ENCODE measurements at places on chromosomes 2 and 18. TPM values are rescaled to one million over a fixed set of nuclear protein-coding genes. Genes with fewer than 3 reads are reported as not detected.

- no peak for DNase-seq
- no peaks in the 10 kb centered on the region for H3K27me3 ChIP-seq
- no peak overlapping the region for H3K27ac ChIP-seq
- H3K36me3 ChIP-seq = no peaks in the 10 kb centered on the region
- H3K4me1 ChIP-seq = peaks cover 2% of the 10 kb centered on the region
Observed at GRCh38 chr2:56021136-56021474, 97.5 kb upstream of the EFEMP1 start.

FRZB gene
- total RNA-seq = 1.5 TPM

GRCh38 chr2:201906777-201907562 lies 100.6 kb downstream of the CDK15 start:
- no peaks in the 10 kb centered on the region for H3K36me3 ChIP-seq
- no peaks in the 10 kb centered on the region for H3K27me3 ChIP-seq
- H3K4me1 ChIP-seq = peaks cover 57% of the 10 kb centered on the region
- DNase-seq = no peak

DNA sequence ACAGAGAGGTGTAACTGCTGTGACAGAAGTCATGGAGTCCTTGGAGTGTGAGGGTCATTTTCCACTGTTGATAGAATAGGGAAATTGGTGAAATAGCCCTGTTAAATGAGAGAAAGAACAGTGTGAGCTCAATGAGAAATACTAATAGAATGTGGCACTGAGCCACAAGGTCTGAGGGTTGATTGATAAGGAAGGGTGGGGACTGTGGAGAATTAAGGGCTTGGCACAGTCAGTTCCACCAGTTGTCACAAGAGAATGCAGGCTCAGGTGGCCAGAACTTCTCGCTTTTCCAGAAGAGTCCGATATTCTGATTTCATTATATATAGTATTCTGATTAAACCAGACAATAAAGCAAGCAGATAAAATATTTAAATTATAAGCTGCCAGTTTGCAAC lies 9.1 kb upstream of the IL1RN start:
- H3K4me3 ChIP-seq = no peak overlapping the region
- H3K36me3 ChIP-seq = no peaks in the 10 kb centered on the region
- H3K27ac ChIP-seq = no peak overlapping the region
- DNase-seq = no peak
- no peaks in the 10 kb centered on the region for H3K4me1 ChIP-seq

MEP1B gene
- not detected for total RNA-seq

DNA sequence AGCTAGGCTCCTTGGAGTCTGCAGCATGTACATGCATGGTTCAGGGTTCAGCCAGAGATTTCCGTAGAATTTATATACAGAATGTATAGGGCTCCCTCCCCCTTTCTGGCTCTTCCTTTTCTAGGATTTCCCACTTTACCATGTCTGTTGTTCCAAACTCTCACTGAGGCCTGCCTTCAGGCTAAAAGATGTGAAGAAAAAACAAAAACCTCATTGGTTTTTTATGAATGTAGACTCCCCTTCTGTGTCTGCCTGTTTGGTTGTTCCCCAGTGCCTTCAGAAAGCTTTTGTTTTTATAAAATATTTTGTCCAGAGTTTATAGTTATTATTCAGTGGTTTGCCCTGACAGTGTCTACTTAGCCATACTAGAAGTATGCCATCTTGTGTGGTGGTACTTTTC lies 3.6 kb downstream of the NDUFV2 start:
- no peaks in the 10 kb centered on the region for H3K36me3 ChIP-seq
- H3K4me1 ChIP-seq = peaks cover 74% of the 10 kb centered on the region
- peak overlapping the region; percentile 90 for H3K27ac ChIP-seq
- H3K27me3 ChIP-seq = no peaks in the 10 kb centered on the region

GCG gene
- total RNA-seq = 0.14 TPM

PROKR1 gene
- total RNA-seq = 4.4 TPM

- peaks cover 28% of the 10 kb centered on the region for H3K4me1 ChIP-seq
- peak overlapping the region; percentile 85 for H3K27ac ChIP-seq
- no peaks in the 10 kb centered on the region for H3K36me3 ChIP-seq
- no peak overlapping the region for H3K4me3 ChIP-seq
- no peaks in the 10 kb centered on the region for H3K27me3 ChIP-seq
Observed at GRCh38 chr18:46184727-46185126, 80.5 kb downstream of the HAUS1 start.

GRCh38 chr2:52113338-52113737 lies 1081.4 kb upstream of the NRXN1 start:
- H3K36me3 ChIP-seq = peaks cover 12% of the 10 kb centered on the region
- H3K4me3 ChIP-seq = no peak overlapping the region
- H3K27me3 ChIP-seq = no peaks in the 10 kb centered on the region
- DNase-seq = no peak
- H3K4me1 ChIP-seq = no peaks in the 10 kb centered on the region

SLC38A11 gene
- total RNA-seq = not detected

MROH2A gene
- total RNA-seq = 0.16 TPM

- H3K4me3 ChIP-seq = no peak overlapping the region
- no peak for DNase-seq
- H3K27me3 ChIP-seq = no peaks in the 10 kb centered on the region
- no peaks in the 10 kb centered on the region for H3K36me3 ChIP-seq
- H3K4me1 ChIP-seq = 0 out of 2 replicates have a peak, but pooled peaks cover 3% of the 10 kb centered on the region
Observed at GRCh38 chr18:75122334-75122958, 86.5 kb downstream of the PTGR3 start.

DNA sequence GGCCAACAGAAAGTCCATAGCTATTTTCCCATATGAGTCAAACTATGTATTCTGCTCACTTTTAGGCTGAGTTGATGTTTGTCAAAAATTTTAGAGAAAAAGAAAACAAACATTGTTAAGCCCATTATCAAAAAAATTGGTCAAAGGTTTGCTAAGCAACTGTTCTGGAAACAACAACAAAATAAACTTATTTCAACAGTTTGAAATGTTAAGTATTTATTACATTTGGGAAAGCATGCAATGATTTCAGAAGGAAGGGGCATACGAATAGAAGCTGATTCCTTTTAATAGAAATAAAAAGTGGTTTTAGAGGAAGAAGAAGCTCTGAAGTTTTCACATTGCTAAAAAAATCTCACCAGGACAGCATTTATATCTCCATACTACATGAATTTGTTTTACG lies 1837.5 kb upstream of the CELF4 start:
- H3K27me3 ChIP-seq = no peaks in the 10 kb centered on the region
- H3K36me3 ChIP-seq = no peaks in the 10 kb centered on the region
- H3K4me1 ChIP-seq = no peaks in the 10 kb centered on the region
- no peak for DNase-seq
- no peak overlapping the region for H3K4me3 ChIP-seq

DHRS9 gene
- not detected for total RNA-seq

- peaks cover 9% of the 10 kb centered on the region for H3K4me1 ChIP-seq
- DNase-seq = no peak
- no peaks in the 10 kb centered on the region for H3K36me3 ChIP-seq
- no peak overlapping the region for H3K27ac ChIP-seq
- no peak overlapping the region for H3K4me3 ChIP-seq
- H3K27me3 ChIP-seq = no peaks in the 10 kb centered on the region
Observed at GRCh38 chr2:212640428-212640827, 101.8 kb upstream of the ERBB4 start.

DNA sequence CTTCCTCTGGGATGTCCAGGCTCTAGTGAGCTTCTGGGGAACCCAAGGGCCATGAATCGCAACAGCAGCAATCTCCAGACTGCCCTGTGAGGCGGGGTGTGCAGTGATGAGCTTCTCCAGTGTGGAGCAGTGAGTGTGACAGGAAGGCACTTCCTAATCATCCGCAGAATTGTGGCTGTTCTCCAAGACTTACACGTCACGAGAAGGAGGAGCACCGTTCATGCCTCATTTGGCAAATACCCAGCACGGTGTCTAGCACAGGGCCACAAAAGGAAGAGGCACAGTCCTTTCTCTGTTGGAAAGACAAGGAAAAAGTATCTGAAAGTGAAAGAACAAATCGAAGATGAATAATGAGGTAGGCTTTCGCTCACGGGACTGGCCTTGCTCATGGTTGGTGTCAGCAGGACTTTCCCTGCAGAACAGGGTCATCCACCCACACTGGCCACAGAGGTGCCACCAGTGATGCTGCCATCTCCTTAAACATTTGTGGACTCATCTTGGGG lies 125.1 kb upstream of the HAAO start:
- H3K4me1 ChIP-seq = peaks cover 3% of the 10 kb centered on the region
- DNase-seq = no peak
- no peak overlapping the region for H3K4me3 ChIP-seq
- H3K27me3 ChIP-seq = peaks cover 3% of the 10 kb centered on the region

B3GNT7 gene
- total RNA-seq = 151 TPM

DNA sequence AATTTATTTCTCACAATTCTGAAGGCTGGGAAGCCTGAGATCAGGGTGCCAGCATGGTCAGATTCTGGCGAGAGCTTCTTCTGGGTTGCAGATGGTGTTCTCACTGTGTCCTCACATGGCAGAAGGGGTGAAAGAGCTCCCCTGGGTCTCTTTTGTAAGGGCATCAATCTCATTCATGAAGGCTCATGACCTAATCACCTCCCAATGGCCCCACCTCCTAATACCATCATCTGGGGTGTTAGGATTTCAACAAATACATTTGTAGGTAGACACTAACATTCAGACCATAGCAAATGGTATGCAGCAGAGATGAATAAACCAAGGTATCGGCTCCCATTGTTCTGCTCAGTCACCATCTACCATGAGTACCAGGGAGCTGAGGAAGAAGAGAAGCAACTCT lies 32.7 kb downstream of the YPEL5 start:
- H3K4me1 ChIP-seq = no peaks in the 10 kb centered on the region
- H3K27ac ChIP-seq = no peak overlapping the region
- no peak for DNase-seq
- H3K36me3 ChIP-seq = no peaks in the 10 kb centered on the region
- no peaks in the 10 kb centered on the region for H3K27me3 ChIP-seq
- no peak overlapping the region for H3K4me3 ChIP-seq

ACOXL gene
- 15.8 TPM for total RNA-seq

PRPF40A gene
- total RNA-seq = 189 TPM

GRCh38 chr2:136217996-136218395 lies 100.0 kb upstream of the CXCR4 start:
- H3K27me3 ChIP-seq = no peaks in the 10 kb centered on the region
- no peaks in the 10 kb centered on the region for H3K4me1 ChIP-seq
- H3K4me3 ChIP-seq = no peak overlapping the region
- no peak overlapping the region for H3K27ac ChIP-seq
- no peak for DNase-seq

DNA sequence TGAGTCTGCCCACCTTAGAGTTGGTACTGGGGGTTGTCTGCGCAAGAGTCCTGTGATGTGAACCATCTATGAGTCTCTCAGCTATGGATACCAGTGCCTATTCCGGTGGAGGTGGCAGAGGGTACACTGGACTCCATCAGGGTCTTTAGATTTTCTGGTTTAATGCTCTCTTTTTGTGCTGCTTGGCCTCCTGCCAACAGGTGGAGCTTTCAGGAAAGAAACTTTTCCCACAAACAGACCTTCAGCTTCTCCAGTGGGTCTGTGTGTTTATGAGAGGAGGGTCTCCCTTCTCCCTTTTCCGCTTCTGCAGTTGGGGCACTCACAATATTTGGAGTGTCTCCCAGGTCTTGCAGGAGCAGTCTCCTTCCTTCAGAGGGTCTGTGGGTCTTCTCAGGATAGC lies 1721.9 kb upstream of the SLC39A10 start:
- no peak for DNase-seq
- H3K27me3 ChIP-seq = no peaks in the 10 kb centered on the region
- no peak overlapping the region for H3K4me3 ChIP-seq

- peaks cover 3% of the 10 kb centered on the region for H3K27me3 ChIP-seq
- H3K36me3 ChIP-seq = peaks cover 5% of the 10 kb centered on the region
- DNase-seq = no peak
- H3K4me3 ChIP-seq = no peak overlapping the region
- peaks cover 24% of the 10 kb centered on the region for H3K4me1 ChIP-seq
Observed at GRCh38 chr2:47519147-47519537, 116.2 kb downstream of the MSH2 start.

CACNB4 gene
- 6.9 TPM for total RNA-seq

TRABD2A gene
- total RNA-seq = 7.5 TPM

CYRIA gene
- total RNA-seq = 6.2 TPM

DNA sequence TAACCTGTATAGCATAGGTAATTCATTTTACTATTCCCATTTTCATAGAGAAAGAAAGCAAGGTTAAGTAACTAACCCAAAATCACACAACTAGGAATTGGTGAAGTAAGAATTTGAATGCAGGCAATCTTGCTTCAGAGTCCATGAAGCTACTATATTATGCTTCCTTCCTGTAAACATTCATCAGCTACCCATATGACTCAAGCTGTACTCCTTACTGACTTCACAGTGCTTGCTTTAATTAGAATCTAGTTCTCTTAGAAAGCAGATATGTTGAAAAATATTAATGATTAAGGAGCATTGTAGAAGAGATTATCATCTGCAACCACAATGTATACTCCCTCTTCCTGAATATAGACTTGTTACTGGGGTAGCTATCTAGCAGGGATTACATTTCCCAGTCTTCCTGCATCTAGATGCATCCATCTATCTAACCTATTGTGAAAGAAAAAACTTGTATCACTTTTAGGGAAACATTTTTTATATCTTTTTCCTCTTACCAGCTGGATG lies 961.6 kb upstream of the CHAC2 start:
- no peak overlapping the region for H3K27ac ChIP-seq
- H3K36me3 ChIP-seq = no peaks in the 10 kb centered on the region
- peaks cover 4% of the 10 kb centered on the region for H3K4me1 ChIP-seq
- no peak for DNase-seq
- no peaks in the 10 kb centered on the region for H3K27me3 ChIP-seq

- no peaks in the 10 kb centered on the region for H3K27me3 ChIP-seq
- 0 out of 2 replicates have a peak, but pooled peaks cover under 1% of the 10 kb centered on the region for H3K36me3 ChIP-seq
- no peak overlapping the region for H3K4me3 ChIP-seq
Observed at GRCh38 chr2:182368446-182368845, 58.4 kb downstream of the PDE1A start.

DNA sequence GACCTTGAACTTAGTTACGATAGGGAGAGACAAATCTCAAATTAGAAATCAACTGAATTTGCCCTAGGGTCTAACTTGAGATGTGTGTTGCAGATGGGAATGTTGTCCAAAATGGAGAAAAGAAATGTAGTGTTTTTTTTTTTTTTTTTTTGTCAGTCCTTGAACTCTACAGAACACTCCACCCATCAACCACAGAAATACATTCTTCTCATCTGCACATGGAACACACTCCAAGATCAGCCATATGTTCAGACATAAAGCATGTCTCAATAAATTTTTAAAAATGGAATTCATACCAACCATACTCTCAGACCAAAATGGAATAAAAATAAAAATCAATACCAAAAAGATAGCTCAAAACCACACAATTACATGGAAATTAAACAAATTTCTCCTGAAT lies 526.5 kb downstream of the FBXO15 start:
- H3K27ac ChIP-seq = no peak overlapping the region
- H3K36me3 ChIP-seq = no peaks in the 10 kb centered on the region
- no peak overlapping the region for H3K4me3 ChIP-seq

GRCh38 chr2:129741623-129742022 lies 237.8 kb upstream of the RAB6C start:
- no peak overlapping the region for H3K4me3 ChIP-seq
- H3K36me3 ChIP-seq = no peaks in the 10 kb centered on the region
- no peaks in the 10 kb centered on the region for H3K27me3 ChIP-seq
- peaks cover 12% of the 10 kb centered on the region for H3K4me1 ChIP-seq

GRCh38 chr2:43300222-43300621 lies 73.8 kb upstream of the ZFP36L2 start:
- no peaks in the 10 kb centered on the region for H3K27me3 ChIP-seq
- H3K4me3 ChIP-seq = no peak overlapping the region
- DNase-seq = no peak

All from WTC11 (cell line).